NCI-H187 (cell line): ENCODE measurements at places on chromosomes 6 and 20.

DNA sequence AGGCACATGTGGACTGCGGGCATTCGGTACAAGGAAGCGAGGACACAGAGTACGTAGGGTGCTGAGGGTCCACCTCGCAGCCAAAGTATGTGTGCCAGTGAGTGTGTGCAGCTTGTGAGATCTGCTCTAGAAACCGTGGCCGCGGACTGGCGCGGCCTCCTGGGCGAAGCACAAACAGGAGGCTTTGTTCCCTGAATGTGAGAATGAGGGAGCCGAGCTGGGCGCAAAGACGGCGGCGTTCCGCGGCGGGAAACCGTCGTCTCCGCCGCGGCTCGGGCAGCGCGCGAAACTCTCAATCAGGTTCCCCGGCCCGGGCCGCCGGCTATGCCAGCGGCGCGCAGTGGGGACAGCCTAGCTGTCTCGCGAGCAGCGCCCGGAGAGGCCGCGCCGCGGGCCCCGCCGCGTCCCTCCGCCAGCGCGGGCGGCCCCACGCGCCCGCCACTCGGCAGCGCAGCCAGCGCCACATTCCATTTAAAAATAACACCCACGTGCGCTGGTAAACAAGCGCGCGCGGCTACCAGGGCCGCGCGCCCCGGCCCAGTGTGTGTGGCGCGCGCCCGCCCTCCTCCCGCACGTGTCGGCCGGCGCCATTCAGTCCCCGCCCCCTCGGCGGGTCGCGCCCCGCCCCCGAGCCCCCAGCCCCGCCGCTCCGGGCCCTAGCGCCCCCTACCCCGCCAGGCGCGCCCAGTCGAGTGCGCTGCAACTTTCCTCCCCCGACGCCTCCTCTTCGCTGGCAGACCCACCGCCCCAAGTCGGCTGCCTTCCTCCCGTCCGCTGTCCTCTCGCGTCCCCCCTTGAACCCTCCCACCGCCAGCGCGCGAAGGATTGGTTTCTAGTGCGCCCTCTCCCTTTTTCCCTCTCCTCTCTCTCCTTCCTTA lies 3.0 kb upstream of the FOXO3 start:
- DNase-seq, result no peak

- no peak for DNase-seq
These were observed 163.5 kb upstream of the MLN start for GRCh38 chr6:33967265-33967767.

DNA sequence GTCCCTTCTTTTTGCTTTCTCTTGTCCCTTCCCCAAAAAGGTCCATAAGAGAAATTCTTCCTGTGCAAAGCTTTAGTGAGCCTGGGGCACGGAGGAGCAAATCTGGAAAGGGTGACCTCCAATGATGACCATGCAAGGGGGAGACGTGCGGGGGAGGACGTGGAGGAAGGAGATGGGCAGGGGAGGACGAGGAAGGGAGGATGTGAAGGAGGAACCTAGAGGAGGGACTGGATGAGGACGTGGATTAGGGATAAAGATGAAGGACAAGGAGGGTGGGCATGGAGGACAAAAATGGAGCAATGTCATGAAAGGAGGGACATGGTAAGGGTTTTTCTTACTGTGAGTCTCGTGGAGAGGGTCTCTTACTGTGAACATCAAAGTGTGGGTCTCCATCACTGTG lies 139.5 kb downstream of the ERMARD start:
- DNase-seq, result no peak

DNA sequence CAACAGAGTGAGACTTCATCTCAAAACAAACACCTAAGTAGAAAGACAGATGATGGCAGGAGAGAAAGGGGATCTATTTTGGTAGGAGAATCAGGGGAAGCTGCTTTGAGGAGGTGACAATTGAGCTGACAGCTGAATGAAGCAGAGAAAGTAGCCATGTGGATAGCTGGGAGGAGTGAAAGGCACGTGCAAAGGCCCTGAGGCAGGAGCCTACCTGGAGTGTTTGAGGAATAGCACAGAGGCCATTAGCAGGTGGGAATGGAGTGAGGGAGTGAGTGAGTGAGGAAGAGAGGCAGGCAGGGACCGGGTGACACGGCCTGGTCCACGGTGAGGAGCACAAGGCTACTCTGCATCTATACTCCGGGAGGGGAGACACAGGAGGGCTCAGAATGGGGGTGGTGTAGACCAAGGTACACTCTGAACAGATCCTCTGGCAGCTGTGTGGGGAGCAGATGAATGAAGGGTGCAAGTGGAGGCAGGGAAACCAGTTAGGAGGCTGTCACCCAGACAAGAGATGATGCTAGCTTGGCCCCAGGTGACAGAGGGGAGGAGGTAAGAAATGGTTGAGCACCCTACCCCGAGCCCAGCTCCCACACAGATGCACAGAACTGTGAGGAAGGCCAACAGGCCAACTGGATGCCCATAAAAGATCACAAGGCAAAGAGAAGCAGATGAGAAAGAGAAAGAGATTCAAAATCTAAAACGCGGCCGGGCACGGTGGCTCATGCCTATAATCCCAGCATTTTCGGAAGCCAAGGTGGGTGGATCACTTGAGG lies 43.6 kb downstream of the NFATC2 start:
- DNase-seq, result no peak

GRCh38 chr20:50953821-50954220 lies 4.5 kb downstream of the DPM1 start:
- no peak for DNase-seq

- no peak for DNase-seq
These were observed 125.5 kb downstream of the MAP3K7 start for GRCh38 chr6:90461383-90461782.

DNA sequence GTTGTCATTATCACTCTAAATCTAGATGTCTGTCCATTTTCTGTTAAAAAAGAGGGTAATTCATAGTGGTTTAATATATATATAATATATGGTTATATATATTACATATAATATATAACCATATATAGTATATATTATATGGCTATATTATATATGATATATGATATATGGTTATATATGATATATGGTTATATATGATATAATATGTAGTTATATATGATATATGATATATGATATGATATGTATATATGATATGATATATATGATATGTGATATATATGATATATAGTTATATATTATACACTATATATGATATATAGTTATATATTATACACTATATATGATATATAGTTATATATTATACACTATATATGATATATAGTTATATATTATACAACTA lies 8.6 kb downstream of the OR2A4 start:
- DNase-seq, result no peak

GRCh38 chr6:28635547-28636158 lies 110.0 kb downstream of the GPX5 start:
- no peak for DNase-seq

DNA sequence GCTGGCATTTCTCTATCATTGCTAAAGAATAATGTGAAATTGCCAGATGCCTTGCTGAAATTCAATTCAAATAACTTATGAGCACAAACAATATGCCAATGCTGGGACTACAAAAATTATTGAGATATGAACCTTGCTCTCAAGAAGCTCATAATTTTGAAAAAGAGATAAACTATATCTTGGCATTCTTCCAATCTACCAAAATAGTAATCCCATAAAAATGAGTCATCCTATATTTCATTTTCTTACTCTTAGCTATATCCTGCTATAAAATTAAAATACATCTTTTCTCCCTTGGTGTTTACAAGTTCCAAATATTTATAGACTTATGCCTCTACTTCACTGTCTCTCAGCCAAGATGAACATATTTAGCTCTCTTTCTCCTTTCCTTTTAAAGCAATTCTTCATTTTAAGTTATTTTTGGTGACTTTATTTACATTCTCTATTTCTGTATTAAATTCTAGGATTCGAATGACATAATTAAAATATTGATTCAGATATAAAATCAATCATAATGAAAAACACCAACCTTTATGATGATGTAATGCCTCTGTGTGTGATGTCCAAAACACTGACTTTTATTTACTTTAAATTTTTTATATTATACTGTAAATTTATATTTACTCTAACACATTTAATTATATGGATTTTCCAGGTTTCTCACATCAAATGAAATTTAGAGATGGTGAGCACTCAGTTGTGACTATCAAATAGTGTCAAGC lies 152.6 kb downstream of the CDK19 start:
- no peak for DNase-seq

DNA sequence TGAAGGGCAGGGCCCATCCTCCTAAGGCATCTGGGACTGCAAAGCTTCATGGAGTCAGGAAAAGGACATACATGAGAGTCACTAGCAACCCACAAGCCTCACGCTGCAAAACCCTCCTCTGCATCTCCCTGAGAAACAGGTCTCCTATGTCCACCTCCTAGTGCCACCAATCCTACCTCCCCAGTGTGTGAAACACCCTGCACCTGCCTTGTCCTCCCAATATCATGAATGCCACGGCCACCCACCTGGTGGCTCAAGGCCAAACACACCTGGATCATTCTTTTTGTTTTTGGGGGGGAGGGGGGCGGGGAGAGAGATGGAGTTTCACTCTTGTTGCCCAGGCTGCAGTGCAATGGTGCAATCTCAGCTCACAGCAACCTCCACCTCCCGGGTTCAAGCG lies 90.5 kb downstream of the ZMYND8 start:
- no peak for DNase-seq

- DNase-seq, result peak; percentile 36
These were observed 150.0 kb downstream of the CDC5L start for GRCh38 chr6:44537306-44538049.

DNA sequence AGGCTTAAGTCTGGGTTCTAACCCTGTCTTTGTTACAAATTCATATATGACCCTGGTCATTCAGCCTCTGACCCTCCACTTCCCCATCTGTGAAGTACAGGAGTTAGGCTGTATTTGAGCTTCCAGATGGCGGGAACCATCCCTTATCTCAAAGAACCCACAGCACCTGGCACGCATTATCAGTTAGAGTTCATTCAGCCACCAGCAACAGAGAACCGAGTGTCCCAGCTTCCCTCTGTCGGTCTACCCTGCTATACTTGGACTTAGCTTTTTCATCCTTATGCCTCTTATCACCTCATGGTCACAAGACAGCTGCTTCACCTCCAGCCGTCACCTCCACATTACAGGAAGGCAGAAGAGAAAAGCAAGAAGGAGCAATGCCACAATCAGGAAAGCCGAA lies 147.8 kb downstream of the EYA2 start:
- DNase-seq, result no peak

DNA sequence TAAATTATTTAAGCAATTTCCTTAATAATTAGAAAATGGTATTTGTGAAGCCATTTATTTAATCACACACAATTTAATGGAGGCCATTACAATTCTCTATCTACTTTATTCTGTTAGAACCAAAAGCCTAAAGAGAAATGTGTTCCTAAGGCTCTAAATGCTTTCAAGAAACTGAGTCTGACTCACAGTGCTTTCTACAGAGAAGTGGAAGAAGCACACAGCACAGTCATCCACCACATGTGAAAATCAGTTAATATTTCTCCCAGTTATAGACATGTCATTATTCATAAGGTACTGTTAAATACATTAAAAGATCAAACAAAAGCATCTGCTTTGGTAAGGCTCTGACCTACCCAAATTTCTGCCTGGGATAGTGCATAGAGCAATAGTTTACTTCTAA lies 214.4 kb downstream of the ALDH8A1 start:
- DNase-seq, result no peak

- DNase-seq, result no peak
These were observed 7.6 kb upstream of the BTN2A2 start for GRCh38 chr6:26375270-26375669.

- DNase-seq, result no peak
These were observed 208.3 kb downstream of the ZFAND3 start for GRCh38 chr6:38027685-38028373.

GRCh38 chr20:23299673-23300050 lies 50.9 kb upstream of the NXT1 start:
- DNase-seq, result no peak

DNA sequence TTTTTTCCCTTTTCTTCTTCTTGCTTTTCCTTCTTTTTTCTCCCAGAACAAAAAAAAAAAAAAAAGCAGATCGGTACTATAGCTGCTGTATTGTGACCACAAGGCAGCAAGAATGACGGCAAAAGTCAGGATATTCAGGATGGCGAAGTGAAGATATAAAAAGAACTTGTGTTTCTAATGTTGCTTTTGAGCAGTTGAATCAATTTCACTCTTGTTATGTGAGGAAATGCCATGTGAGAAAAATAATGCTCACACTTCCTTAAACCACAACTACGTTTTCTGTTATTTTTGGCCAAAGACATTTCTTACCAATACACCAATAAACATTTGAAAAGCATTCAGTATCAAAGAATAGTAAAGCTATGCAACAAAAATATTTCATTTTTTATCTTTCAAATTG lies 510.5 kb downstream of the HACE1 start:
- no peak for DNase-seq

DNA sequence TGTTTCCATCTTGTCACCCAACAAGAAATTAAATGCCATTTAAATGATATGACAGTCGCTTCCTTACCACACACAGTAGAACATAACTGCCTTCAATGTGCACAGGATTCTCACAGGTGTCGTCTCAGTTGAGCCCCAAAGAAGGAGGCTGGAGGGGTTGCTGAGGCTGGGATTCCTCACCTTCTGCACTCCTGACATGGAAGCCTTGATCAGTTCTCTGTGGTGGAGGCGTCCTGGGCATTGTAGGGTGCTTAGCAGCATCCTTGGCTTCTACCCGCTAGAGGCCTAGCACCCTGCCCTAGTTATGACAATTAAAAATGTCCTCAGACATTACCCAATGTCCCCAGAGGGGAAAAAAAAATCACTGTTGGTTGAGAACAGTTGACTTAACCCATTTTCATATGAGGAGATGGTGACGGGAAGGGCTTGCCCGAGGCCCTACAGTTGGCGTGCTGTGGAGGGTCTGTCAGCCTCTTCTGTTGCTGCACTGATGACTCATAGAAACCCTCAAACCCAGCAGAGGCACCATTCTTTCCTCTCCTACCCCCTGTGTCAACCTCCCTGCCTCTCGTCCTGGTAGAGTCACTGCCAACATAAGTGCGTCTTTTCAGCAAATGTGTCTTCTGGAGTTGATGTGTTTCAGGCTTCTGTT lies 19.3 kb upstream of the ZNF831 start:
- DNase-seq, result no peak

DNA sequence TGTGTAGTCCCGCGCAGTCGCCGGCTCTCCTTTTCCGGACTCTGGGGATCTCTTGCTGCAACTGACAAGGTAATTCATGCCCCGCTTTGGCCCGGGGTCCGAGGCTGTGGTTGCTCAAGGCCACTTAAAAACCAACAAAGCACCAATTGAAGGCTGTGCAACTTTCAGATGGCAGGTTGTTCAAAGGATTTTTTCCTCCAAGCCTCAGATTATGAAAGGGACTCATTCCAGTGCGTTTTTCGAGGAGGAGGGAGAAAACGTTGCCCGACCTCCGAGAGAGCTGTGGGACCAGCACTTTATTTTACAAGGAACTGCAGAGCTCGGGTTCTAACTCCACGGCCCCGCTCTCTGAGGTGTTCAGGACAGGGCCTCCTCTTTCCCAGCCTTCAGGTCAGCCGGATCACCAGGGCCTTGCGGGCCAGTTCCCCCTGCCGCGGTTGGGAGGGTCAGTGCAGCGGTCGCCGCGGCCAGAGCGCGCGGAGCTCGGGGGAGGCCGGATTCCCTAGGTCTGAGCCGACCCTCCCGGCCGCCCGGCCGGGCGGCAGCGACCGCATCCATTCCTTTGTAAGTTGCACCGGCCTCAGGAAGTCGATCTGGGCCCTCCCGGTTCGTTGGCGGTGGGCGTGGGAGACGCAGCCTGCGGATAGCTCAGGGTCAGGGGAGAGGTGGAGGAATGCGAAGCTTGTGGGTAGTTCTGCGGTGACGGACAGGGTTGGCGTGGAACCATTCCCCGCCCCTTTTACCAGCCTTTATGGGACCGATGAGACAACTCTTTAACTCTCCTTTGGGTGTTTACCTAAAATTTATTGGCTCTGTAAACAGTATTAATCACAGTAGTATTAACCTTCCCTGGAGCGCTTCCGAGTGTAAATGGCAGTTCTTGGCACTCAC lies 1.6 kb downstream of the UTRN start:
- no peak for DNase-seq
